Left lung (tissue), 14 donors: ENCODE measurements at places on chromosomes 2 and 18. TPM values are rescaled to one million over a fixed set of nuclear protein-coding genes. Genes with fewer than 3 reads are reported as not detected.
A peak's percentile ranks its signal among the peaks of the same experiment; 100 is the strongest.

Gene MAP2
- polyA plus RNA-seq, result 11.3 TPM

Gene SCN2A
- polyA plus RNA-seq, result 0.60 TPM

Gene RAD51AP2
- 0.50 TPM for polyA plus RNA-seq

Gene POTEJ
- 0.13 TPM for polyA plus RNA-seq

Gene CAPN14
- 0.31 TPM for polyA plus RNA-seq

Gene MARCO
- 0.35 TPM for polyA plus RNA-seq

Gene UGT1A4
- not detected for polyA plus RNA-seq

Gene CBLN2
- 2.9 TPM for polyA plus RNA-seq

DNA sequence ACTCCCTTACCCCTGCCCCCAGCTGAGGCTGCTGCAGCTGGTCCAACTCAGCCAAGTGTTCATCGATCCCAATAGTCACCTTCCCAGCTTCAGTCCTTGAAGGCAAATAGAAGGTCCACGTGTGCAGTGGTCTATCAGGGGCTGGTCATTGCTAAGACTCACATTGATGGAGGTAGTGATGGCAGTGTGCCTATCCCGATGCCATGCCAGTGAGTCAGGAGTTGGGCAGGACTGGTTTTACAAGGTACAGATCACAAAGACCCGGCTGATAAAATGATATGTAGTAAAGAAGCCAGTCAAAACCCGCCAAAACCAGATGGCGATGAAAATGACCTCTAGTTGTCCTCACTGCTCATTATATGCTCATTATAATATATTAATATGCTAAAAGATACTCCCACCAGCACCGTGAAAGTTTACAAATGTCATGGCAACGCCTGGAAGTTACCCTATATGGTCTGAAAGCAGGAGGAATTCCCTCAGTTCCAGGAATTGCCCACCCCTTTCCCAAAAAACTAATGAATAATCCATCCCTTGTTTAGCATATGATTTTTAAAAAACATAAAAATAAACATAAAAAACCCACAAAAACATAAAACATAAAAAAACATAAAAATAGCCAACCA, 2.9 kb upstream of the C2orf80 start:
- DNase-seq, result no peak

DNA sequence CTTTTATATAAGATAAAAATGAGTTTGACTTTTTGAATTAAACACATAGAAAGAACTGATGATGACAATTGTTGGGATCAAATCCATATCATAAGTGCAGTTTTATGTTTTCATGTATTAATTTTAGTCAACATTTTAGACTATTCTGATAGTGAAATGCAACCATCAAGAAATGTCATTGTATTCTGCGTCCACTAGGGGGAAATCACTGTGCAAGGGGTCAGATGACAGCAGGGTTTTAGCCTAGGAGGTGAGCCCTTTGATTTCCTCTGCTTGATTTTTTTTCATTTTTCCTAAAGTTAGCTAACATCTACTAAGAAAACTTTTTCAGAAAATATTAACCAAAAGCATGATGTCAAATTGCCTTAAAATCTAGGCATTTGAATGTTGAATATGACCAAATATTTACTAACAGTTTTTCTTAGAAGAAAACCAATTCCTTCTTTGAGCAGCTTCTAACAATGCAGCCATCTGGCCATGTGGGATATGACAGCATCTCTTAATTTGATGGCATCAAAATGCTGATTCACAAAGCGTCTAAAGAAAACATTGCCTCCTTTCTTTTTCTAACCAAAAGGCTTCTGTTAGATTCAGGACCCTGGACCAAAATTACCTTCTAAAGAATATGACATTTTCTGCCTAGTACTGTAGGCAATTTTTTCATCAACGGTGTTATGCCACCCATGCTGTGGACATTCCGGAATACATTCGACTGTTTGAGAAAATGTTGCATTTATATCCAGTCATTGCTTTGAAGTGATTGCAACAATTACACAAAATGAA, 141.5 kb downstream of the SPHKAP start:
- no peak for DNase-seq

- peak; percentile 79 for DNase-seq
These were observed 44.0 kb downstream of the COLEC12 start for GRCh38 chr18:456361-457139.

DNA sequence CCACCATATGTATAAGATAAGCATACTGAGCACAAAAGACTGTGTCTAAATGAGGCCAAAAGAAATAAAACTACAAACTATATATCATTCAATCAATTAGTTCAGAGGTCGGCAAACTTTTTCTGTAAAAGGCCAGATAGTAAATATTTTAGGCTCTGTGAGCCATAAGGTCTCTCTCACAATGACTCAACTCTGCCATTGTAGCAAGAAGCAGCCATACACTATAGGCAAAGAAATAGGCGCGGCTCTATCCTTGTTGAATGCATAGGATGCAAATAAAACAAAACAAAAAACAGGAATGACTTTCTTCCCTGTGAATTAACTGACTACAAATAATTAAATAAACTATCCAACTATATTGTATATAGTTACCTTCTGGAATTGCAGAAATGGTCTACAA, 8.6 kb upstream of the CCDC88A start:
- DNase-seq, result no peak

DNA sequence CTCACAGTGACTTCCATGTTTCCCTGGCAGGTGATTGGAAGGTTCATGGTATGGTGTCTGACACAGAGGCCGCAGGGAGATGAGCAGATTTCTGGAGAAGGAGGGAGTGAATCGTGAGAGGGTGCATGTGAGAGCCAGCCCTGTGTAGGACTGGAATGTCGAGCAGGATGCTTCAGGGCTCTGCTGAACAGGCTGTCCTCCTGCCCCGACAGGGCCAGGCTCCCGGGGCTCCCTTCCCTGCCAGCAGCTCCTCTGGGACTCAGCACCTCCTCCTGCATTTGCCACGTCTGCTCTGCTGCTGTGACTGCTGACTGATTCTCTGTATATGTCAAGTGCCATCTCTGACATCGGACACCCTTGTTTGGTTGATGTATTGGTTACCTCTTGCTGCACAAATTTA, 38.5 kb upstream of the INHBB start:
- no peak for DNase-seq

- DNase-seq, result no peak
These were observed 187.9 kb downstream of the TCF4 start for GRCh38 chr18:55400081-55400480.

DNA sequence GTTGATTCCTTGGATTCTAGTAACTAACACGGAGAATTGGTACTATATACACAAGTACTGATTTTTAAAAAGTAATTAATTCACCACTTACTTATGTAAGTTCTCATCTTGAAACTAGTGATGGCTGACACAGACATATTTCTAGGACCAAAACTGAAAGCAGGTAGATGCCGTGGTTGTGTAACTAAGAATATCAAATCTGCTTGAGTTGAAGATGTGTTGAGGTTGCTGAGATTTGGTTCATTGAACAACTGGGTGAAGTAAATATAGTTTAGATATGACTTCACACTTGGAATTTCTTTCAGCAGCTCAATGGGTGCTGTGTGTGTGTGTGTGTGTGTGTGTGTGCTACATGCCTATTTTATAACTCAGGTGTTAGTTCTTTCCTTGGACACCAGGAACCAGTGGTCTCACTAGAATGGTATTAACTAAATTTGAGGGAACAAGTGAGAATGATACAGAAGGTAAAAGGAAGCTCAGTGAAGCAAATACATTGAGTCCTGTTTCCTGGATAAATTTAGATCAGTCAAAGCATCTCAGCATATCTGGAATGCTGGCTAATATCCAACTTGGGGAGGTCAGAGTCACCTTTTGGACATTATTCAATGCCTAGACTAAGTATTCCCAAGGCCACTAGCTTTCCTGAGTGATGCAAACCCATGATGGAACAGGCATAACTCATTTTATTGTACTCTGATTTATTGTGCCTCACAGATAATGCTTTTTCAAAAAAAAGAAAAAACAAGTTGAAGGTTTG, 110.7 kb upstream of the ZEB2 start:
- no peak for DNase-seq

DNA sequence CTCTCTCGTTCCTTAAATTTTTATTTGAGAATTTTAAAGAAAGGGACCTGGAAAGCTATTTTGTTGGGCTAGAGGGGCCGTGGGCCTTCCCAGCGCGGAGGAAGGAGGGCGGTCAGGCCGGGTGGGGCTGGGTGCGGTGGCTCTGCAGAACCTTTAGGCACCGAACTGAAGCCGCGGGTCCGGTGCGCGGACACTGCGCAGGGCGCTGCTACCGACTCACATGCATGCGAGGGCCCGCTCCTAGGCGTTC, 1.6 kb upstream of the TWIST2 start:
- no peak for DNase-seq
